ENCODE measurements at places on chromosomes 1 and 21. TPM values are rescaled to one million over a fixed set of nuclear protein-coding genes. Genes with fewer than 3 reads are reported as not detected.
A peak's percentile ranks its signal among the peaks of the same experiment; 100 is the strongest.

GRCh38 chr1:41742219-41742618, 176.5 kb downstream of the HIVEP3 start:
- no peak for DNase-seq

Gene MANEAL
- total RNA-seq, result 4.7 TPM

Gene PDE4B
- total RNA-seq, result 8.7 TPM

GRCh38 chr21:29219165-29219770, 79.5 kb upstream of the BACH1 start:
- DNase-seq, result no peak

DNA sequence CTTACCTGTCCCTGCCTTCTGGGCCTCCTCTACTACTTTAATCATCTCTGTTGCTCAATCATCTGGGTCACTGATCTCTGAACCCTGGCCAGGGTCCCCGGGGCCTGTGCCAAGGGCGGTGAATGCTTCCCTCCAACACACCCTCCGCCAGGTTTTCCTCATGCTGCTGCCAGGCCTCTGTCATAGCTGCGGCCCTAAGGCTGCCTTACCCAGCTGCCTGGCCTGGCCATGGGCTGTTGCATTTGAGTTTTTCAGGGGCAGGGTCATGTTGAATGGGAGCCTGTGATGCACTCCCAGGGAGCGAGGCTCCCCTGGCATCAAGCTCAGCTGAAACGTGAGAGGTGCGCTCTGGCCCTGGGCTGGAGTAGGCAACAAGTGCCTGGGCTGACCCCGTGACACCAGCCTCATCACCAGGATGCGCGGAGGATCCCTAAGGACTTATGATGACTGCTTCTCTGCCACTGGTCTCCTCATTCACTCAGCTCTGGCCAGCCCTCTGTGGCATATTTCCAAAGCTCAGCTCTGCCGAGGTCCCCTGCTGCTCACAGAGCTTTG, 7.6 kb downstream of the EDN2 start:
- no peak for DNase-seq

- DNase-seq, result no peak
Observed at GRCh38 chr1:172902861-172903381, 147.8 kb downstream of the TNFSF18 start.

Gene BRDT
- not detected for total RNA-seq

Gene SEMA6C
- total RNA-seq, result 7.6 TPM

- DNase-seq, result no peak
Observed at GRCh38 chr1:216926720-216927510, 203.7 kb upstream of the ESRRG start.

Gene KRTAP7-1
- total RNA-seq, result not detected

- DNase-seq, result no peak
Observed at GRCh38 chr1:216193839-216194443, 229.3 kb downstream of the USH2A start.

Gene PSMG1
- total RNA-seq, result 25.9 TPM

DNA sequence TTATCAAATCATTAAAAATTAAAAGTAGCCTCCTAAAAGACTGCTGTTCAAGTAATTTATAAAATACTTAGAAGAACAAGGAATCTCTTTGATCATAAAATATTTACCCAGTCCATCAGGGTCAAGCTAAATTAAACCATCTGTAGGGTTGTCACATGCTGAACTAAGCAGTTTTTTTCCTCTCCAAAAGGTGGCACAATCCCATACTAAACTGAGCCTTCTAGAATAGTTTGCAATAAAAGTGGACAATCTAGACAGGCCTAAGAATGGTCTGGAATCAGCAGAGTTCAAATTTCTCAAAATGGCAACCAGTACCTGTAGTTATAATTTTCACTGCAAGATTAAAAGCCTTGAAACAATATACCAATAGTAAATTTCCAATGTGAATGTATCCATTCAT, 194.8 kb downstream of the EIF4G3 start:
- DNase-seq, result peak; percentile 33

Gene HSPB7
- total RNA-seq, result 29.1 TPM

Gene LHX4
- total RNA-seq, result not detected

Gene BSND
- 1.4 TPM for total RNA-seq

- no peak for DNase-seq
Observed at GRCh38 chr1:170196490-170197236, 50.9 kb downstream of the NTMT2 start.

- DNase-seq, result no peak
Observed at GRCh38 chr21:33857846-33858666, 57.5 kb downstream of the ATP5PO start.

- no peak for DNase-seq
Observed at GRCh38 chr1:66521721-66522365, 12.1 kb upstream of the SGIP1 start.

DNA sequence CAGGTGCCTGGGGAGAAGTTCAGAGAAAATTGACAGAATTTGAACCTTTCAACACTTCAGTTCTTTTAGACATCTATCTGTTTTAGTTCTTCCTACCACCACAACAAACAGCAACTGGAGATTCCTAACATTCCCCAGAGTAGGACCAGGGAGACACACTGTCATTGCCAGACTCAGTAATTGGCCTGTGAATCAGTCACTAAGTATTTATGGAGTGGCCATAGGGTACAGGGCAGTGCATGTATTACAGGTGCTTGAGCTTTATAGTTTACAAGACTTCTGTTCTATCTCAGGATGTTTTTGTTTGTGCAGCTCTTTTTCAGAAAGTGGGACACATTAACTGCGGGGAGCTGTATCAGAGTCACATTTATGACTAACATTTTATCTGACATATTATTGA, 1.7 kb downstream of the CDC14A start:
- no peak for DNase-seq

DNA sequence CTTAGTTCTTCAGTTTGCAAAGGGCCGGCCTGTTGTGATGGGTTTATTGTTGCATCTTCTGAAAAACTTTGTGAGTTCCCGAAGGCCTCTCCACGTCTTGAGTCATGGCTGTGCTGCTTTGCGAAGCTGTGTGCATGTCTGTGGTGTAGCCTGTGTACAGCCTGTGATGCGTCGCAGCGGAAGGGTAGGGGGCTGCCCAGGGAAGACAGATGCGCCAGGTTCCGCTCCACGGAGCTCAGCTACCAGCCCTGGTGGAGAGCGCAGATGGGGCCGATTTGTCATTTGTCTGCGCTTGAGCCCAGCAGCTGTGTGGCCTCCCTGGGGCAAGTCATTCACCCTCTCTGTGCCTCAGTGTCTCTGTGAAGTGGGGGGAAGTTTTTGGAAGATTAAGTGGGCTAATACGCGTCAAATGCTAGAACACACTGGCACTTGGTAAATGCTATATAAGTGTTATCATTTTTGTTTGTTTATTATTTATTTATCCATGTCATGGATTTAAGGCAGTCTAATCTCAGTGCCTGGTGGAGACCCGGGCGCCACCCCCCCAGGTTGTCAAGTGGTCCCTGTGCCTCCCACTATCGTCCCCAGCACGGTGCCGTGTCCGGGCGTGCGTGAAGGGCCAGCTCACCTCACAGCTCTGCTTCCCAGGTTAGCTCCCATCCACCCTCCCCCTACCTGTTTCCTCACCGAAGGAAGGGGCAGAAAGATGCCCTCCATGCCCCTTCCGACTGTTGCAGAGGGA, 8.4 kb downstream of the PDE9A start:
- DNase-seq, result no peak

- no peak for DNase-seq
Observed at GRCh38 chr1:21579791-21580190, 70.6 kb downstream of the ALPL start.

DNA sequence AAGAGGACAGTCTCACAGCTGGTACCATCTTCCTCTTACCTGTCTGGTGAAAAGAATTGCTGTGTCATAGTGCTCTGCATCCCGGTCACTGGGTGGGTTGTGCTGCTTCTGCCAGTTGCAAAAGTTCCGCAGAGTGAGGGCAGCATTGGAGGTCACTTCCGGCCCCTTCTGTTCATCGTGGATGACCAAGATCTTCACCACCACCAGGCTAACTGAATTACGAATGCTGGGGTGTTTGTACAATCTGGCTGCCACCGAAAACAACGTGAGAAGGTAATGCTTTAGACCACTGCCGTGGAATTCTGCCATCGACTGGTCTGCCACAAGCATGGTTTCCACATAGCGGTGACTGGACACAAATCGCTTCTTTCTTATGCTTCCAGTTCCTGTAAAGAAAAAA, 2.9 kb downstream of the ADAMTS1 start:
- DNase-seq, result no peak

Gene LCE1A
- total RNA-seq, result not detected

DNA sequence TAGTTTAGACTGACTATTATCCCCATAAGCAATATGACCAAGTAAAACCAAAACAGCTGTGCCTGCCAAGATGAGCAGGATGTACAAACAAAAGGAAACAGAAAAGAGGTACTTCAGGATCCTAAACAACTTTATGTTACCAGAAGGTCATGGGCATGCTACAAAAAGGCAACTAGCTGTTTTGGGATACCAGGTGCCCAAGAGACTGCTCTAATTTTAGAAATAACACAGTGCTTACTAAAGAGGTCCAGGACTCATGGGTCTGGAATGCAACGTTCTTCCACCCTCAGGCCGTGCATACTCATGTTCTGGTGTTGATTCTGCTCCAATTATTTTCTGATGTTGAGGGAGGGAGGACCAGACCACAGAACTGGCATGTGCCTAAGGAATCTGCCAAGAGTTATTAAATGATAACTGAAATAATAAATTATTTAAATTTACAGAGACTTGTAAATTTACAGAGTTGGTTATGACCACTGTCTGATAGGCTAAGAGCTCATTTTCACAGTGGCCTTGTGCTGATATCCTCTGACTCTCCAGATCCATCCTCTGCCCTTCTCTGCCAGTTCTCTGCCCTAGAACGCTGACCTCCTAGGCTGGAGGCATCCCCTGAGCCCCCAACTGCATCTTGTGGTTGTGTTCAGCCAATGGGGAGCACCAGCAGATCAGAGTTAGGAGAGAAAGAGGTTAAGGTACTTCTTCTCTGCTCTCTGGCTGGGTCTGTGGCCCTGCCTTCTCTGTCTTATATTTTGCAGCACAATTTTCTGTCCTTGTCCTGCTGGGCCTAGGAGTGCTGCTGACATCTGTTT, 37.7 kb upstream of the BCL10 start:
- no peak for DNase-seq

Gene TMEM52
- 0.50 TPM for total RNA-seq

- no peak for DNase-seq
Observed at GRCh38 chr21:37660709-37661108, 255.5 kb downstream of the KCNJ6 start.

GRCh38 chr21:29182691-29183092, 52.2 kb downstream of the MAP3K7CL start:
- DNase-seq, result no peak

DNA sequence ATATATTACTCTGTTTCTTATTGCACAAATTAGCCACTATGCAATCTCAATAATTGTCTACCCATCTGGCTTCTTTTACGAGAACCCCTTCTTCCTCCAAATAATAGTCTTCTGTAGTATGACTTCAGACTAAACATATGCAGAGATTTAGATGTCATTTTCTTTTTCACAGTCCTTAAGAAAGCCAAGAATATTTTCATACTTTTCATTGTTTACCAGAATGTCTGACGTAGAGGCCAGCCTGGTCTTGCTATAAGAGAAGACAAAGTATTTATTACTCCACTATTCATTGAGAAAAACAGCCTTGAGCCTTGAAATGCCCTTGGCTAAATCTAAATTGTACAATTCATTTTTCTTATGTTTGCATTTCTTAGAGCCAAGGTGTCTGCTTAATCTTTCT, 714.9 kb upstream of the CXADR start:
- no peak for DNase-seq

DNA sequence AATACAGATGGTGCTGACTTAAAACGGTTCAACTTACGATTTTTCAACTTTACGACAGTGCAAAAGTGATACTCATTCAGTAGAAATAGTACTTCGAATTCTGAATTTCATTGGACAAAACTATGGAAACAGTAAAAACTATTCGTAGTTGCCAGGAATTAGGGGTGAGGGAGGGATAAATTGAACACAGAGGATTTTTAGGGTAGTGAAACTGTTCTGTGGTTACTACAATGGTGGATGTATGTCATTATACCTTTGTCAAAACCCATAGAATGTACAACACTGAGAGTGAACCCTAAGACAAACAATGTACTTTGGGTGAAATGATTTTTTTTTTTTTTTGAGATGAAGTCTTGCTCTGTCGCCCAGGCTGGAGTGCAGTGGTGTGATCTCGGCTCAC, 7.5 kb downstream of the DDR2 start:
- DNase-seq, result no peak

Gene PAQR6
- total RNA-seq, result 4.2 TPM

Gene PTPRF
- total RNA-seq, result 197 TPM

Gene SELENON
- total RNA-seq, result 116 TPM

DNA sequence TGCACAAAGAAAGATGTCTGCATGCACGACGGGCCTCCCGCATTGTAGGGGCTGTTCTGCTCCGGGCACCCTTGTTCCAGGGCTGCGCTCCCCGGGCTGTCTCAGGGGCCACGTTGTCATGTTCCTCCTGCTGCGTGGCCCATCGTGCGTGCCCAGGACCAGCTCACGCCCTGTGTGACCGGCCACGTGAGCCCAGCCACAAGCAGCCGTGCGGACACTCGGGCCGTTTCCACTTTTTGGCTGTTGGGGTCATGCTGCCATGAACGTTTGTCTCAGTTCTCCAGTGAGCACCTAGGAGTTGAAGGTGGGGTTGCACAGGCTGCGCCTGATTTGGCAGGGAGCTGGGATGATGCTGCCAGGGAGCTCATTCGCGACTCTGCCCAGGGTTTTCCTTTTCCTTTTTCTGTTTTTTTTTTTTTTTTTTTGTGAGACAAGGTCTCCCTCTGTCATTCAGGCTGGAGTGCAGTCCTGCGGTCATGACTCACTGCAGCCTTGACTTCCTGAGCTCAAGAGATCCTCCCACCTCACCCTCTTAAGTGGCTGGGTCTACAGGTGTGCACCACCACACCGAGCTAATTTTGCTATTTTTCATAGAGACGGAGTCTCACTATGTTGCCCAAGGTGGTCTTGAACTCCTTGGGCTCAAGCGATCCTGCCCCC, 17.4 kb downstream of the PDXK start:
- DNase-seq, result no peak

DNA sequence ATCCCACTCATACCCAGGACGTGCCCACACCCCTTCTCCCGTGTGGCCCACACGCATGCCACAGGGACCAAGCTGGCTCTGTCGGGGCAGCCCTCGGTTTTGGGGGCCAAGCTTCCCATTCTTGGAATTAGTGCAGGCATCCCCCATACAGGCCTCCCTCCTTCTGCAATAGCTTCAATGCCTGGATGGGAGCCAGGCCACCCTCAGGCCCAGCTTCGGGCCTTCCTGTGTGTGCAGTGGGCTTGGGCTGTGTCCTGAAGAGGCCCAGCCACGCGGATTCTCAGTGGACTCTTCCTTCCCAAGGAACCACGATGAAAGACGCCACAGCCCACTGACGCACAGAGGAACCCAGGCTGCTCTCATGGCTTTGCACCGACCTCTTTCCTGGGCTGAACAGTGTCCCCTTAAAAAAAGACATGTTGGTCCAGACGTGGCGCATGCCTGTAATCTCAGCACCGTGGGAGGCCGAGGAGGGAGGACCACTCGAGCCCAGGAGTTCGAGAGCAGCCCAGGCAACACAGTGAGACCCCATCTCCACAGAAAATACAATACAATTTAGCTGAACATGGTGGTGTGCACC, 3.4 kb downstream of the KRTAP10-11 start:
- DNase-seq, result no peak
